ENCODE measurements at places on chromosomes 3 and 15.
A peak's percentile ranks its signal among the peaks of the same experiment; 100 is the strongest.

DNA sequence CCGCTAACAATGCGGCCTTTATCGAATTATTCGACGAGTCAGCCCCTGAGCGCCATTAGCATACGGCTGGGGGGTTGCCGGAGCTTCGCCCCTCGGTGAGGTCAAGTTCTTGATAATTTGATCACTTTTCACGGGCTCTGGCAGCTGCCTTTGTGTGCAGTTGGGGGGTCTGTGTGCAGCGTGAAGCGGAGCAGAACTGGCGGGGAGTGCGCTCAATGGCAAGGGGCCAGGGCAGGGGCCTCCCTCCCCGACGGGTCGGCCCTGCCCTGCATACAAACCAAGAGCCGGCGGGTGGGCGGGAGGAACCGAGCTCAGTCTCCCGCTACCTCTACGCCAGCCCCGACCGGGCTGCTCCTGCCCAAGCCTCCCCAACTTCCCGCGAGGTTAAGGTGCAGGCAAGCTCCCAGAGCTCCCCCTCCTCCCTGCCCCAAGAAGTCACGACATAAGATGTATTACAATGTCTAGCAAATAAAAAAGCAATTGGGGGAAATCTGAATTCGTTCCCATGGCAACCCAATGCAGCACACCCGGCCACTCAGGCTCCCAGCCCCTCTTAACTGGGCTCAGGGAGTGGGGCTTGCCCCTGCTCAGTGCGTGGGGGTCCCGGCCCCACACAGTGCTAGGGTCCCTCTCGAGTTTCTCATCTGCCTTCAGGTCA lies 34.1 kb upstream of the POLG start:
- DNase-seq, result no peak

- DNase-seq, result no peak
These were observed 29.0 kb downstream of the IFT122 start for GRCh38 chr3:129469026-129469425.

GRCh38 chr3:132606085-132606484 lies 9.0 kb downstream of the ACKR4 start:
- no peak for DNase-seq

GRCh38 chr15:52290800-52291199 lies 4.8 kb downstream of the MYO5C start:
- no peak for DNase-seq

DNA sequence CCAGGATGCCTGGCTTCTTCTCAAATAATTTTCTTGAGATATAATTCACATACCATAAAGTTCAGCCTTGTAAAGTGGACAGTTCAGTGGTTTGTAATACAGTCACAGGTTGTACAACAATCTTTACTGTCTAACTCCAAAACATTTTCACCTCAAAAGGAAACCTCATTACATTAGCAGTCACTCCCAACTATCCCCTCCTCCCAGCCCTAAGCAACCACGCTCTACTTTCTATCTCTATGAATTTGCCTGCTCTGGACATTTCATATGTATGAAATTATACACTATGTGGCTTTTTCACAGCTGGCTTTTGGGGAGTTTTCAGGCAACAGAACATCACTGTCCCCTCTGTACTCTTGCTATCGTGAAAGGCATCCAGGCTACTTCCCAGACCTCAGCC lies 17.5 kb downstream of the TGM5 start:
- DNase-seq, result no peak

DNA sequence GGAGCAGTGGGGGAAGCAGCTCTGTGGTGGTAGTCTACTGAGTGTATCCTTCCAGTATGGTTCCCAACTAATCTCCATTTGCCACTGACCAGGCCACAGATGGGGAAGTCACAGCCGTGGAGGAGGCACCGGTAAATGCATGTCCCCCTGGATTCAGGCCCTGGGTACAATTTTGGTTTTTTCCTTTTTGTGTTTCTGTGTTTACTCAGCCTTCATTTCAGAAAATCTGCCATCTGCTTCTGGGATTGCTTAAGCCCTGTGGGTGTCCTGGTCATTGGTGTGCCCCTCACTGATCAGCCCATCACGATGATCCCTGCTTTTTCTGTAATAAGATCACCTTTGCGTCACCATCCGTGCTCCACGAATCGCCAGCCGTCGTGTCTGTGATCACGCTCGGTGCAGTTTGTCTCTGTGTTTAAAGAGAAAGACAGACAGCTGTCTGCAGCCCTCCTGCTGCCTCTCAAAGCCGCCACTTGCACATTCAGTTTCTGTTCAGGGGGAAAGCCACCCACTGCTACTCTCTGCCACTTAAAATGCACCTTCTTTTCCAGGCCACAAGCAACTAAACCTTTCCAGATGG lies 68.9 kb downstream of the DNASE1L3 start:
- DNase-seq, result no peak

- no peak for DNase-seq
These were observed 2.9 kb upstream of the P2RY12 start for GRCh38 chr3:151387432-151387831.

DNA sequence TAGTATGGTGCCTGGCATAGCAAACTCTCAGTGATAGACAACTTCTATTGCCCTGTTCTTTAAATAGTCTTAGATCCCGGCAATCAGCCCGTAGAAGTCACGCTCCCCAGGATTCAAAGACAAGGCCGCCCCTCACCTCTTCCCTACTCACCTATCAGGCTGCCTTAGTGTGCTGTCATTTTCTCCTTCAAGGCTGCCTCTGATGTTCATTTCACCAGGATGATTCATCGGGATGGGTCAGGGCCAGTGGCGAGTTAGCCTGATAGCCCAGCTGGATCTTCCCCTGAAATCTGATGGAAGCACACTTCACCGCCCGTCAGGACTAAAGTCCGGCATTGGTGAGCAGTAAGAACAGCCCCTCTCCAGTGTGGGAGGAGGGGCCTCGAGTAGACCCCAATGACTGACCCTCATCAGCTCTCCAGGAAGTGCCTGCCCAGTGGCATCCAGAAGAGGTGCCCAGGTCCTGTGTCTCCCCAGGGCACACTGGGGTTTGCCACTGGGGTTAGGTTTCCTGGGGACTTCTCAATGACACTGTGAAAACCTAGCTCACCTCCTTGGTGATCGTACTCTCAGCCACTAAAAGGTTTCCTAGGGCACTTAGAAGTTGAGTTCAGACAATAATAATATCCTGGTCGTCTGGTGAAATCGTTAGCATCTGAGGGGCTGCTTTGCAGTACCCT lies 37.5 kb downstream of the TPM1 start:
- DNase-seq, result no peak

DNA sequence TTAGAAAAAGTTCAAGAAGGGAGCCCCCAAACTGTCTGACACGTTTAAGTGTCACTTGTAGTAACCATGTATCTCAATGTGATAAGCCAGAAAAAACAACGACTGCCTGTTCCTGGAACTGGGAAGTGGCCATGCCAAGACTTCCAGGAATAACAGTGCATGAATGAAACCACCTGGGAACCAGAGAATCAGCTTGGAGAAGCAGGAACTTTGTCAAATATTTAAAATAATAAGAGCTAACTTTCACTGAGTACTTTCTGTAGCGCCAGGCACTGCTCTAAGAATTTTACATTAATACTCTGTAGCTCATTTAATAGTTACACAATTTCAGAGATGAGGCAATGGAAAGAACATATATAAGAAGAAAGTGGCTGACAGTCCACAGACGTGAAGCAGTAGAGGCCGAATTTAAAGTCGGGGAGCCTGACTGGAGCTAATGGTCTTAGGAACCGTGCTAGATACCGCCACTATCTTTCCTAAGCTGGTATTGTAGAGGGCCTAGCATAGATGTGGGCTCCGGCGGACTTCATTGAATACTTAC lies 876 bp downstream of the PLSCR1 start:
- DNase-seq, result peak; percentile 40

DNA sequence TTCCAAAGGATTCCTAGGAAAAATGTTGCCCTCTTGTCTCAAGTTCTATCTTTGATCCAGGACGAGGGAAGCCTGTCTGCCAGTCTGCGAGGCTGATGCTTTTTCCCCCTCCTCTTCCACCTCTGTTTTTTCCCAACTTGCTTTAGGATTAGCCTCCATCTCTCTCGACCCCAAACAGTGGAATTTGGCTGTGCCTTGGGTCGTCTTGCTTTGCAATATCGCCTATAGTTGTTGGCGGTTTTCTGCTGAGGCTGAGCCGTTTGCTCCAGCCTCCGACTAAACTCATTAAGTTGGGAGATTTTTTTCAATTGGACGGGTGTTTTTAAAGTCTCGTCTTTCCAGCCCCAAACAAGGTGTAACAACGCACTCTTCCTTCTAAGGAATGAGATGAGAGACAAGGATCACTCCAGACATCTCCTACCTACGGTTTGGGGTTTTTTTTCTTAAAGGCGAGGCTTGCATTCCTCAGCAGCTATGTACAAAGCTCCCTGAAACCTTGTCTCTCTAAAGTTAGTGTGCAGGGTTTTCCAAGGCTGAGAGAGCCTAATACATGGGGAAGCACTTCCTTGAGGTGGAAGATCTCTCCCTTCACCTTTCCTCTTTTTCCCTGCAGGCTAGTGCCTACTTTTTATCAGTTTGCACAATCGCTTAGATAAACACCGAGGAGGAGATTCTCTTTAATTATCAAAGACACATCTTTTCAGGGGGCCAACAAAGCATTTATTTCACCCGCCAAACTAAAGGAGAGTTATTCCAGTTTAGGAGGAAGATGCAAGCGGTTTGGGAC lies 4.8 kb upstream of the NR2F2 start:
- DNase-seq, result peak; percentile 25

DNA sequence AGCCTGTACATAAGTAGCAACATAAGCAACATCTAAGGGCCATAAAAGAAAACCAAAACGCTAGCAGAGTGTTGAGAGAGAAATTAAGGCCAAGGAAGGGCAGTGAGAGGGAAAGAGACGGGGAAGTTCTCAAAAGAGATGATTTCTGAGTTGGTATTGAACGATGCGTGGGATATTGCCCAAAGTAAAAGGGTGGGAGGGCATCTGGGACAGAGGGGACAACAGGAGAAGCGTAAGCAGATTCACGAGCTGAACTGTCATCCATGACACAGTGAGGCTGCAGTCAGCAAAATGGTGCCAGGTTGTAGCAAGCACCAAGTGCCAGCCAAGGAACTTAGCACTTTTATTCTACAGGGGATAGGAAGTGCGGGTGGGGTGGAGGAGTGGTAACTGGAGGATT lies 11.8 kb downstream of the NCEH1 start:
- no peak for DNase-seq

GRCh38 chr15:90807074-90807785 lies 61.2 kb upstream of the FURIN start:
- DNase-seq, result no peak

DNA sequence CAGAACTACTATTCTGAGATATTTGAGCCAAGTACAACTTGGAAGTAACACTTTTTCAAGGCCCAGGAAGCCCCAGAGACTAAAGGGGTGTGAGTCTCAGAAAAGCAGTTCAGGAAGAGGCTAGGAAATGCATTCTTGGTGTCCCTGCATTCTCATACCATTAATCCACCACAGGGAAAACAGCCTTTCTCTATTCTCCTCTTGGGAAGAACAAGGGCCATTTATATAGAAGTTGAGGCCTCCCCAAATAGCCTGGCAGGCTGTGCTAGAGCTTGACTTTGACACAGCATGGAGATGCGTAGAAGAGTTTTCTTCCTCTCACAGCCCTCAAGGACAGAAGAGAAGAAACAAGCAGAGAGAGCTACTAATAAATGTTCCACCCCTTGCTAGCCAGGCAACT lies 5.5 kb upstream of the NR2C2 start:
- no peak for DNase-seq

DNA sequence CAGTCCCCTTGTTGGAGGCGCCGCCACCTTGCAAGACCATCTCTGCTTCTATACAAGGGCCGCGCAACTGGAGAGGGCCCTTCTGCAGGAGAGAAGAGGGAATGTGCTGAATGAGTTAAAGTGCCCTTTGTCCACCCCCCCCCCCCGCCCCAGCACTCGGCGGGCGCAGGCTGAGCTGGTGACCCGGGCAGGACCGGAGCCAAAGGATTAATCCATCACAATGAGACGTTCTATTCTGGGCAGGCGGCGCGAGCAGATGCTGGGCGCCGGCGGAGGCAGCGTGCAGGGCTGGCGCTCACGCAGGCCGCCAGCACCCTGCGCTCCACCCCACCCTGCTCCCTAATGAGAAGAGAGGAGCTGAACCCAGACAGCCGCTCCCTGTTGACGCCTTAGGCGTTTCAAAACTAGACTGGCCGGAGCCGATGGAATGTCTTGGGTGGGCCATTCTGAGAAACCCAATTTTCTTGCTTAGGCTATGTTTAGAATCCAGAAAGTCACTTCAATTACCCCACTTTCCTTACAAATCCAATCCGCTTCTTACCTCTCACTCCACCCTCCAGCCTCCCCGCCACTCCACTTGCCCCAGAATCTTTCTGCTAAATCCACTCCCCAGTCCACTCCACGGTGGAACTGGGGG lies 32.9 kb downstream of the GJD2 start:
- DNase-seq, result no peak

- no peak for DNase-seq
These were observed 429.5 kb downstream of the NLGN1 start for GRCh38 chr3:173826901-173827609.

DNA sequence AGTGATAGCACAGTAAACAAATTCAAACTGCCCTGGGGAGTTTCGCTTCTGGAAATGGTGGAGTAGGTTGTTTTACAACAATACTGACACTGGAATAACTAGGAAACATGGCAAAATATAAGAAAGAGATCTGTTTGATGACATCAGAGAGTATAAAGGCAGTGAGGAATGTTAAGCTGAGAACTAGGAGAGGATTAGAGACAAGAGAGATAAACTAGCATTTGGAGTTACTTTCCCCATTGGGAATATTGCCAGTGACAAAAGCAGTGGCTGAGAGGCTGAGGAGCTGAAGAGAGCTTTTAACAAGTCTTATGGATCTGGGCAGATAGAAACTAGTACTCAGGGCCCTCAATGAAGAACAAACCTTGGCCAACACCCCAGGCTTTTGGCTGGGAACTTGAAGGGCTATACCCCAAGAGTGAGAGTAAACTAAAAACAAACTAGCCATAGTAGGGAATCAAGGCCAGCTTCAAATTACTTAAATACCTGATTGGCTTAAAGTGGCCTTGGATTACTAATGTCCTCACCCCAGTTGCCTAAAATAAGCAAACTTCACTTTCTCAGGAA lies 280.4 kb downstream of the KLF13 start:
- DNase-seq, result no peak

GRCh38 chr3:113186566-113186965 lies 24.8 kb upstream of the BOC start:
- no peak for DNase-seq

GRCh38 chr3:192168202-192168601 lies 559.1 kb downstream of the FGF12 start:
- DNase-seq, result no peak

Measured in ovary (tissue), 10 donors.